ENCODE measurements at places on chromosomes 3 and 15.

- DNase-seq = peak; percentile 31
Observed at GRCh38 chr15:71448688-71449114, 333.4 kb downstream of the THSD4 start.

DNA sequence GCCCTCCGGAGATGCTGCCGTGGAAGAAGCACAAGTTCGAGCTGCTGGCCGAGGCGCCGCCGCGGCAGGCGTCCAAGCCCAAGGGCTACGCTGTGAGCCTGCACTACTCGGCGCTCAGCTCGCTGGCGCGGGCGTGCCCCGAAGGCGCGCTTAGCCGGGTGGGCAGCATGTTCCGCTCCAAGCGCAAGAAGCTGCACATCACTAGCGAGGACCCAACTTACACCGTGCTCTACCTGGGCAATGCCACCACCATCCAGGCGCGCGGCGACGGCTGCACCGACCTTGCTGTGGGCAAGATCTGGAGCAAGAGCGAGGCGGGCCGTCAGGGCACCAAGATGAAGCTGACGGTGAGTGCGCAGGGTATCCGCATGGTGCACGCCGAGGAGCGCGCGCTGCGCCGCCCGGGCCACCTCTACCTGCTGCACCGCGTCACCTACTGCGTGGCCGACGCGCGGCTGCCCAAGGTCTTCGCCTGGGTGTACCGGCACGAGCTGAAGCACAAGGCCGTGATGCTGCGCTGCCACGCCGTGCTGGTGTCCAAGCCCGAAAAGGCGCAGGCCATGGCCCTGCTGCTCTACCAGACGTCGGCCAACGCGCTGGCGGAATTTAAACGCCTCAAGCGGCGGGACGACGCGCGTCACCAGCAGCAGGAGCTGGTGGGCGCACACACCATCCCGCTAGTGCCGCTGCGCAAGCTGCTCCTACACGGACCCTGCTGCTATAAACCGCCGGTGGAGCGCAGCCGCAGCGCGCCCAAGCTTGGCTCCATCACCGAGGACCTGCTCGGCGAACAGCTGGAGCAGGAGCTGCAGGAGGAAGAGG is 1.3 kb downstream of the FAM43A start:
- no peak for DNase-seq

GRCh38 chr3:112676659-112677234 is 35.8 kb upstream of the CCDC80 start:
- no peak for DNase-seq

GRCh38 chr3:119427669-119428068 is 35.7 kb downstream of the TMEM39A start:
- no peak for DNase-seq

- no peak for DNase-seq
Observed at GRCh38 chr3:195142519-195142918, 128.4 kb downstream of the XXYLT1 start.

DNA sequence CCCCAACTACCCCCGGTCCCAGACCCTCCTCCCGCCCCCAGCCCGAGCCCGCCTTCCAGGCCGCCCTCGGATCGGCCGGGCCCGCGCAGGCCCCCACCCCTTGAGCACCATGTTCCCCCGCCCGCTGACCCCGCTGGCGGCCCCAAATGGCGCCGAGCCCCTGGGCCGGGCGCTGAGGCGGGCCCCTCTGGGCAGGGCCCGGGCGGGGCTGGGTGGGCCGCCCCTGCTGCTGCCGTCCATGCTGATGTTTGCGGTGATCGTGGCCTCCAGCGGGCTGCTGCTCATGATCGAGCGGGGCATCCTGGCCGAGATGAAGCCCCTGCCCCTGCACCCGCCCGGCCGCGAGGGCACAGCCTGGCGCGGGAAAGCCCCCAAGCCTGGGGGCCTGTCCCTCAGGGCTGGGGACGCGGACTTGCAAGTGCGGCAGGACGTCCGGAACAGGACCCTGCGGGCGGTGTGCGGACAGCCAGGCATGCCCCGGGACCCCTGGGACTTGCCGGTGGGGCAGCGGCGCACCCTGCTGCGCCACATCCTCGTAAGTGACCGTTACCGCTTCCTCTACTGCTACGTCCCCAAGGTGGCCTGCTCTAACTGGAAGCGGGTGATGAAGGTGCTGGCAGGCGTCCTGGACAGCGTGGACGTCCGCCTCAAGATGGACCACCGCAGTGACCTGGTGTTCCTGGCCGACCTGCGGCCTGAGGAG is 472 bp downstream of the CHST14 start:
- DNase-seq = no peak

GRCh38 chr3:36455406-36455805 is 75.1 kb downstream of the STAC start:
- no peak for DNase-seq

GRCh38 chr3:89966877-89967665 is 859.6 kb downstream of the EPHA3 start:
- no peak for DNase-seq

DNA sequence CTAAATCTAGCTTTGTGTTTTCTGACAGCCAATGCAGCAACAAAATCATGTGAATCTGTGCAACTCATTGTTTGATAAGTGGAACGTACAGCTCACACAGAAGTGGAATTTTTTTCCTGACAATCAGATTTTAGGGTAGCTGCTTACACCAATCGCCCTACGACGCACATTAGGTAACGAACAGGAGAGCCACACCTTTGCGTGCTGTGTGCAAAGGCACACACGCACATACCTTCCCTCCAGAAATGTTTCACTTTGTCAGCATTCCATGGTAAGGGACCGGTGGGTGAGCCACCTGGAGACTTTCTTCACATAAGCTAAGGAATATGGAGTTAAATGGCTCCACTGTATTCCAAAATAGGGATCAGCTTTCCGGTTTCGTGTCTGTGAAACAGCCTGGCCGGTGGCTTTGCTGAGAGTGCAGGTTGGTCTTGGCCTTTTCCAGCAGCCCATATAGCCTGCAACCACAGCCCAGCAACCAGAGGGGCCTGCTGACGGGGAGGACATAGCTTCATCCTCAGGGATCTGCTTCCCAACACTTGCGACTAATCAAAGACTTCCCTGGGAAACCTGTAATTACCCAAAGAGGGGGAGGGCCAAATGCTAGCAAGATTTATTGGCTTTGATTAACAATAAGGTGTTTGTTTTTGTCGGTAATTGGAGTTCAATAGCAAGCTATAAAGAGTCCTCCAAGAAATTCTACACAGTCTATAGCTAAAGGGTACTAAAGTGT is 145.3 kb downstream of the ADAMTS17 start:
- no peak for DNase-seq

- no peak for DNase-seq
Observed at GRCh38 chr15:64912379-64913325, 950 bp downstream of the ANKDD1A start.

- DNase-seq = no peak
Observed at GRCh38 chr3:171896316-171896715, 53.2 kb downstream of the TMEM212 start.

DNA sequence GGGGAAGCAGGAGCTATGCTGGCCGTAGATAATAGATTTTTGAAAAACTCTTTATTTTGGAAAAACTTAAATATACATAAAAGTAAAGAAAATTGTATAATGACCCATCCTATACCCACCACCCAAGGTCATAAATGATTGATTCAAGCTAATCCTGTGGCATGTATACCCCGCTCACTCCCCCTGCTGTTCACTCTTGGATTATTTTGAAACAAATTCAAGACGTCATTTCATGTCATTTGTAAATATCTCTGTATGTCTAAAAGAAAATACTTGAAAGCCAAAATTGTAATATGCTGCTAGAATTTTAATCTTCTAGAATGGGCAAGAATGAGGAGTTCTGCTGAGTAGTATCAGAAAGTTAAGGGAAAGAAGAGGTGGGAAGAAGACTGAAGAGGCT is 241.7 kb downstream of the FEZF2 start:
- DNase-seq = no peak

DNA sequence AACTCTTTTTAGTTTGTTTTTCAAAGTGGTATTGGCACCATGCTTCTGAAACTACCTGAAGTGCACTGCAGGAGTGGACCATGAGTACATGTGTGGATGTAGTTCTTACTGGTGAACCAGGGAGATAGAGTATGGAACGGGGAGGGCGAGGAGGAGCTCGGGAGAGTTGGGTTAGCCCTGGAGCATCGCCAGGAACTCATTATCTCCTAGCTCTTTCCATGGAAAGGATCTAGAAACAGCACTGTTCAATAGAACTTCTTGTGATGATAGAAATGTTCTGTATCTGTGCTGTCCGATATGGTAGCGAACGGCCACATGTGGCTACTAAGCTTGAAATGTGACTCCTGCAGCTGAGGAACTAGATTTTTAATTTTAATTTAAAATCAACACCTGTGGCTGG is 47.3 kb downstream of the VGLL4 start:
- DNase-seq = no peak

DNA sequence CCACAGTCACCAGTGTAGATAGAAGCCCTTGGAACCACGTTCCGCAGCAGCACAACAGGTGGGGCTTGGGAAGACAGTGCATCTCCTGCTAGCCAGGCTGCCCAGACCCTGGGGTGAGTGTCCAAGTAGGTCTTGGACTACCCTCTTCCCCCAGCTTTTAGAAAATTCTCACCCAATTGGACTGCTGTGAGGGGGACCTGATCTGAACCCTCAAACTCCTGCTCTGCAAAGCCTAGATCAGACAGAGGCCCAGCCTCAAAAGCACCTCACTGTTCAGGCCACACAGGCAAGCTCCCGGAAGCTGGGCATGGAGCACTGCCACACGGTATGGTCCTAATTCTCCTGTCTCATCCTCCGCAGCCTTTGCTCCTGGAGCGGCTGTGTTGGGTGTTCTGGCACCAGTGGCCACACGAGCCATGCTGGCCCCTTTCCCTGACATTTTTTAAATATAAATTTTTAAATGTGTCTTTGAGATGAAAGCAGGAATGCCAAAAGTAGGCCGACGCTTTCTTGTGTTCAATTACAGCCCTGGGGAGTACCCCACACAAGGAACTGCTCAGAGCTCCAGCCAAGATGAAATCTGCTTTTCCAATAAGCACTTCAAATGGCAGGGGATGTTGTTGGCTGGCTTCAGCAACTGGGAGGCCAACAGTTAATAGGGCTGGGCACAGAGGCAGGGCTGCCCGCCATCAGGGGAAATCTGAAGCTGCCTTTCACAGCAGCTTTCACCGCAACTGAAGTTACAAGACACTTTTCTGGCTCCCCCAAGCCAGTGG is 40.9 kb downstream of the CPN2 start:
- no peak for DNase-seq

DNA sequence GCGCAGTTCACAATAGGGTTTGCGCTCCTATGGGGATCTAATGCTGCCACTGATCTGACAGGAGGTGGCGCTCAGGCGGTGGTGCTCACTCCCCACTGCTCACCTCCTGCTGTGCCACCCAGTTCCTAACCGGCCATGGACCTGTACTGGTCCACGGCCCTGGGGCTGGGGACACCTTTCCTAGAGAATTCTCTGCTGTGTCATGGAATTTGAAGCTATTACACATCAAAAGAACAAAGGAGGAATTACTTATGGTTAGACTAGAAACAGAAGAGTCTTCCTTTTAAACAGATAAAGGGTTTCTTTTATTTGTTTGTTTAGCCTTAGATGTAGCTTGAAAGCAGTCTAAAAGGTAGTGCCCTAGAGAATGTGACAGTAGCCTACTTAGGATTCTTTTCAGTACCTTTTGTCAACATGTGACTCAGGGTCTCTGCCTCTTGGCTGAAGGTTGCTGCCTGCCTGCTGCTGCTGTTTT is 50.3 kb downstream of the PAK2 start:
- DNase-seq = no peak

DNA sequence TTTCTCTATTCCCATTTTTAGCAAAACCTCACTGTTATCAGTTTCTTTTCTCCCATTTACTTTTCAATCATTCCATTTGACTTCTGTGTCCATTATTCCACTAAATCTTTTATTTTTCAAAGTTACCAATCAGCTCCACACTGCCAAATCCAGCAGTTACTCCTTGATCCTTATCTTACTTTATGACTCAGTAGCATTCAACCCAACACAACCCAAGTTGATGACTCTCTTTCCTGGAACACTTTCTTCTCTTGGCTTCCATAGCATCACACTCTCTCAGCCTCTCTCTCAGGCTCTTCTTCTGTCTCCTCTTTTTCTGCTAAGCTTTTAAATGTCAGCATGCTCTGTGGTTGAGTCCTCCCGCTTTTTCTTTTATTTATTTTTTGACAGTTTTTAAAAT is 36.3 kb downstream of the RASGRP1 start:
- no peak for DNase-seq

- no peak for DNase-seq
Observed at GRCh38 chr3:79843180-79843579, 75.4 kb upstream of the ROBO1 start.

- peak; percentile 20 for DNase-seq
Observed at GRCh38 chr3:8769088-8769822, at the start of gene OXTR. TSS of gene OXTR (minus strand) at chr3:8769613. CDS start at chr3:8768187, 1,426 bp downstream.

GRCh38 chr3:139808201-139808600 is 126.8 kb upstream of the CLSTN2 start:
- DNase-seq = no peak

DNA sequence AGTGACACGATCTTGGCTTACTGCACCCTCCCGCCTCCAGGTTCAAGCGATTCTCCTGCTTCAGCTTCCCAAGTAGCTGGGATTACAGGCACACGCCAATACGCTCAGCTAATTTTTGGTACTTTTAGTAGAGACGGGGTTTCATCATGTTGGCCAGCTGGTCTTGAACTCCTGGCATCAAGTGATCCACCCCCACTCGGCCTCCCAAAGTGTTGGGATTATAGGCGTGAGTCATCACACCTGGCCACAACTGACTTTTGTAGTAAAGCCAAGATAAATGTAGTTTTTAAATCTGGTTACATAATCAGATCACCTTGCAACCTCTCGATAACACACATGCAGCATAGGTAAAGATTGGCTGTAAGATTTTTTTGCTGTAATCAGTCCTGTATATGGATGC is 657.5 kb upstream of the DPPA4 start:
- DNase-seq = no peak

- no peak for DNase-seq
Observed at GRCh38 chr15:78991476-78991875, 46.6 kb upstream of the CTSH start.

GRCh38 chr15:43808435-43808950 is 8.1 kb downstream of the HYPK start:
- DNase-seq = no peak

DNA sequence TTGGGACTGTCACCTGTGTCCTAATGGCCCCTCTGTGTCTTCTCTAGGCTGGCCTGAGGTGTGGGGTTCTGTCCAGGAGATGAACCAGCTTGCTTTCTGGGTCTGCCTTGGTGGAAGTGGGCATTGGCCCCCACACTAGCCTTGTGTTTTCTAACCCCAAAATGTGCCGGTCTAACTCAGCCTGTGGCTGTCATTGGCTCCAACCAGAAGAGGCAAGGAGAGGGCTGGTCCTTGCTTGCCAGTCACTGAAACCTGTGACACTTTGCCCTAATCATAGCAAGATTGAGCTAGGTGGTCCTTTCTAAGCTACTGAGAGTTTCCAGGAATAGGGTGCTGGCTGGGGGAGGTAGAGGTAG is 2.2 kb downstream of the C15orf39 start:
- DNase-seq = no peak

DNA sequence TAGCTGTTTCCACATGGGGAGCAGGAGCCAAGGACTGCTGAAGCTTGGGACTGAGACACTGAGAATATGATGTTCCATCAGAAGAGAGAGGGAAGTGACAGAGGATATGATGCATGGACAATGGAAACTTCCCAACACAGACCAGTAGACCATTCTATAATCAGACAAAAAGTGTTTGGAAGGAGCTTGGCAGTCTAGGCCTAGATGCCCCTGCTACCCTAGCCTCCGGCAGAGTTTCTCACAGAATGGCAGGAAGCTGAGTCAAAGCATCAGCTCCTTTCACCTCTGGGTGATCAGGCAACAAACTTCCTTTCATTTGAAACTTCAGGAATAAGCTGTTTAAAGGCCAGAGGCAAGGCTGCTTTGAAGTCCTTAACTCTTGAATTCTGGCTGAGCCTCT is 222.0 kb downstream of the NEK10 start:
- DNase-seq = no peak
